ENCODE measurements at places on chromosomes 3 and 15.

GRCh38 chr3:114127517-114127916 is 51.3 kb downstream of the DRD3 start:
- no peak for DNase-seq

DNA sequence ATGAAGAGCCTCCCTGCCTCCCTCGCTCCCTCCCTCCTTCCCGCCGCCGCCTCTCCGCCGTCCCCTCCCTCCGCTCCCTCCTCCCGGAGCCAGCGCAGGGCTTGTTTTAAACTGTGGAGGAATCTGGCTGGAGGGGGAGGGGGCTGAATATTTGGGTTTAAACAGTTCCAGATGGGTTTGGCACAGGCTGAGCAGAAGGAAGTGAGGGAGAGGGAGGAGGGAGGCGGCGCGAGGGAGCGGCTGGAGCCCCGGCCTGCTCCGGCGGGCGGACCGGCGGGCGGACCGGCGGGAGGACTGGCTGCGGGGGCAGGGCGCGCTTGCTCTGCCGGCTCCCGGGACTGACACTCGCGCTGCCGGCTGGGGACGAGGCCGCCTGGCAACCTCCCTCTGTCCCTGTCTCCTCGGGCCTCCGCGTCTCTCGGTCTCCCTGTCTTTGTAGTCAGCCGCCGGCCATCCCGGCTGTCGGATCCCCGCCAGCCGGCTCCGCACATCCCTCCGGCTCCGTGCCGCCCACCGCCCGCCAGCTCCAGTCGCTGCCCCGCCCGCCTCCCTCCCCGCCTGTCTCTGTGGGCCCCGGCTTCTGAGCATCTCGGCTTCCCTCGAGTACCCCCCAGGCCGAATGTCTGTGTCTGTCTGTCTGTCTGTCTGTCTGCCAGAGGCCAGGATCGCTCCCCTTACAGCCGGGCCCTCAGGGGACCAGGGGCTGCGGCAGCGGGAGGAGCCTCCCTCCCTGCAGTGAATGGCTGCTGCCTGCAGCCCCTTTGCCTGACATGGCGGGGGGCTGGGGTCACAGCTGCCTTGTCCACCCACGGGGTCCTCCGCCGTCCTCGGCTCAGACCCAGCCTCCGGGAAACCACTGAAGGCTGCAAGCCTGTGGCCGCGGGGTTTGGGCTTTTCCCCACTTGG is 7.6 kb downstream of the EPHB3 start:
- peak; percentile 94 for DNase-seq

DNA sequence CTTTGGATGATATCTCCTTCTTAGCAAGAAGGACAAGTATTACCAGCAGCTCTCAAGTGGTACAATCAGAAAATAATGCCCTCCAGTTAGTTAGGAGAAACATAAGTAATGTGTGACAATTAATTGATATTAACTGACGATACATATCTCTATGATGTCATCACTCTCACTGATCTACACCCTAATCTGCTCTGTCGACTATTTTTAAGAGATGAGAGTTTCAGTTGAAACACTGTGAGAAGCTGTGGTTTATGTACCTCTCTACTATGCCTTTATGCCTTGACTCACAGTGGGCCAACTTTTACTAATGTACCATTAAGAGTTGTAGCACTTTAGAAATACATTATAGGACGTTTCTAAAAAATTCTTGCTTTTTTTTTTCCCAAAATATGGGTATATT is 8.6 kb downstream of the CEP152 start:
- DNase-seq = no peak

DNA sequence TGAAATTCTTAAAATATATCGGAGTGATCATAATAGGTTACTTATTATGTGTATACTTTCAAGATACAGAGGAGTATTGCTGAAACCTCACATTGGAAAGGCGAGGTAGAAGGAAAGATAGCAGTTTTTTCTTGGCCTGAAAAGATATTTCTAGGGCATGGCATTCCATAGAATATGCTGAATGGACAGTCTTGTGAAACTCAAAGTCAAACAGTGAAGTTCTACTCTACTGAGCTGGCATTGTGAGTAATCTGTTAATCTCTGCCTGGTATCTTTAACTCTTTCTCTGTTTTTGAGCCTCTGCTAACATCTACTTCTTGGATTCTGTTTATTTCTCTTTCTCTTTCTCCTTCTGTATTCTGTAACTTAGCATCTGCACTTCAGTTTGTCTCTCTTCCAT is 176.3 kb upstream of the ZBTB20 start:
- no peak for DNase-seq

- DNase-seq = no peak
Measured at GRCh38 chr3:59803268-59803667, 753.4 kb upstream of the CFAP20DC start.

DNA sequence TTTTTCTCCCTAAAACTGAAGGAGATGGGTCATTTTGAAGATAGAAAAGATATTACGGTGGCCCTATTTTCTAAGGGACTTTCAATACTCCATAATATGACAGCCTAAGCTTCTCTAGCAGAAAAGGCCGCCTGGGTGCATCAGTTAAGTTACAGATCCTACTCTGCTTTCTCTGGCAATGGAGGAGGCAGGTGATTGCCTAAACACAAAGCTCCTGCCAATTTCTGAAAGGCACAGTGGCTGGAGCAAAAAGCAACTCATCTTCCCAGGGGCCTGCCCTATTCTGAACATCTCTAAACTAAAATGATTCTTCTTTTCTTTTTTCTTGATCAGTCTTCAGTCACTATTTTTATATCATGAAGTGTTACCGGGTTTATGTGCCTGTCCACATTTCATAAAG is 276.7 kb downstream of the CNTN4 start:
- no peak for DNase-seq

DNA sequence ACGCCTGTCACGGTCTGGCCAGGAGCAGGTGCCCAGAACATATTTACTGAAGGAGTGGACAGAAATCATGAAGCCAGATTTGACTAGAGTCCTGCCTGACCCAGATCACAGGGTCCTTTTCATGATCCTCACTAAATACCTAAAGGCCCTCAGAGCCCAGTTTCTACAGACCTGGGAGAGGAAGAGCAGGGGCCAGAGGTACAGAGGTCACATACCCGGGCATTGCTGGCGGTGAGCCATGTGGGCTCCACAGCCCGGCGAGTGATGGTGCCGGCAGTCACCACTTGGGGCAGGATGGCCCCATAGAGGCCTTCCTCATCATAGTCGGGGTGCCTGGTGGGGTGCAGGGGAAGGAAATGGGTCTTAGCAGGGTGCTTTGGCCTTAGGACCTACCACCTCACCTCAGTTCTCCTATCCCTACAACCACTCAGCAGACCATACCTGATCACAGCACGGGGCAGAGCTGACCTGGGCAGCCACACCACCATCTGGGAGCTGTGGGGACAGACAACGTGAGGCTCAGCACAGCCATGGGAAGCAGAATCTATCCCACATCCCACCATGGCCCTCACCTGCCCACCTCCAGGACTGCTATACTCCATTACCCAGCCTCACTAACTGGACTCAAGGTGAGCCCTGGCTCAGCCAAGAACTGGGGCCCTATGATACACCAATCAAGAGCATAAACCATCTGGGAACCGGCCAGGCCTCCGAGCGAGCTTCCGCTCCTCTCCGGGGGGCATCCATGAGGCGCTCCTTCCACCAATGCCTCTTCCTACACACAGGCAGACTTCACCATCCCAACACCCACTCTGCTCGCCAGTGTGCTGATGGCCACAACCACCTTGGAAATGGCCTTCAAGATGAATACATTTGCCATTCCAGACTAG is 12.9 kb downstream of the POLG start:
- DNase-seq = no peak

Measured in AG09309 (cell line).